ENCODE measurements at places on chromosomes 4 and X.

- peak; percentile 65 for DNase-seq
Measured at GRCh38 chr4:88592600-88593448, 544 bp downstream of the HERC3 start.

DNA sequence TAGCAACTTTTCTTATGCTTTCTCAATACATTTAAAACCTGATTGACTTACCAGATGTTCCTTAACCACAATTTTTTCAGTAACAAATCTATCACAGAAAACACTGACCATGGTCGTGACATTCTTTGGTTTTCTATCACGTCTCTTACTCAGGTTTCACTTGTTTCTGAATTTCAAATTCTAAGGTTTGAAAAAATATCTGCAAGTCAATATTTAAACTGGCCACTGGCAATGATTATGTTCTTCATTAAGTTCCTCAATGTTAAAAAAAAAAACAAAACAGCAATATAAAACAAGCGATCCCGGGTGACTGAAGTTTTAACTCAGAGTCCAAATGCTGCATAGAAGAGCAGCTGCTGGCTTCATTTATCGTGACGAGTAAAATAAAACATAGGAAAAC lies 128.9 kb downstream of the RBM47 start:
- no peak for DNase-seq

- no peak for DNase-seq
Measured at GRCh38 chr4:79651456-79651855, 243.4 kb upstream of the GK2 start.

DNA sequence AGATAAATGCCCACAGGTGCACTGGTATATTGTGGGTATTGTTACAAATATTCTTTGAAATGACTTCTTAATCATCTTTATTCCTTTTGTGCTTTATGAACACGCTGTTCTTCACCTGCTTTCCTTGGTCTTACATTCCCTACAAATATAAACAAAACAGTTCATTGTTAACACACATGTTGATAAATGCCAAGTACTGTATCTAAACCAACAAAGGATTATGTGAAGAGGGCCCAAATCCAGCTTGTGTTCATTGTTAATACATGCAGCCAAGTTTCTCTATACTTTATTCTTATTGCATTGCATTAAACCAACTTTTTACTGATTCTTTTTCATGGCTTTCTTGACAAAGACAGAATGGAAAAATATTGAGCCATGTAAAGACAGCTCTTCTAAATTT lies 42.8 kb downstream of the AREG start:
- no peak for DNase-seq

- DNase-seq: no peak
Measured at GRCh38 chr4:36224972-36225903, 19.1 kb downstream of the ARAP2 start.

Measured in ACHN (cell line).